Activated CD8-positive, alpha-beta T cell treated with anti-CD3 and anti-CD28 coated beads, Interleukin-2, amount 10 ng/mL, durations not matched to agents 7 days and 5 days (primary cell): ENCODE measurements at places on chromosomes 3 and 15. TPM values are rescaled to one million over a fixed set of nuclear protein-coding genes. Genes with fewer than 3 reads are reported as not detected.

DNA sequence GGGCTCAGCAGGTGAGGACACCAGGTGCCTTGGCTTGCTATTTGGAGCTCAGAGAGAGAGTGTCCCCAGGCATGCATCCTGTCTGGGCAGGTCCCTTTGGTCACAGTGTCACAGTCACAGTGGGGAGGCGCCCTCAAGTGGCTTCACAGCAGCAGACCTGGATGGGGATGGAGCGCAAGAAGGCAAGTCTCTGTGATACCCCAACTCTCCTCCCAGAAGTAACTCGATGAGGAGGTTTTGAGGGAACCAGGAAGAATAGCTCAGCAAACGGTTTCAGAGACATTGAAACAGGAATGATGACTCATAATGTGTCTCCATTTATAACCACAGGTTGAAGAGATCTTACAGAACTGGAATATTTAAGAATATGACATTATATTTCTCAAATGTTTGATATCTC, 66.5 kb upstream of the SH3GL3 start:
- H3K36me3 ChIP-seq: no peaks in the 10 kb centered on the region
- H3K27ac ChIP-seq: no peak overlapping the region
- H3K4me1 ChIP-seq: peaks cover 5% of the 10 kb centered on the region
- DNase-seq: peak; percentile 69
- peaks cover 32% of the 10 kb centered on the region for H3K27me3 ChIP-seq

DNA sequence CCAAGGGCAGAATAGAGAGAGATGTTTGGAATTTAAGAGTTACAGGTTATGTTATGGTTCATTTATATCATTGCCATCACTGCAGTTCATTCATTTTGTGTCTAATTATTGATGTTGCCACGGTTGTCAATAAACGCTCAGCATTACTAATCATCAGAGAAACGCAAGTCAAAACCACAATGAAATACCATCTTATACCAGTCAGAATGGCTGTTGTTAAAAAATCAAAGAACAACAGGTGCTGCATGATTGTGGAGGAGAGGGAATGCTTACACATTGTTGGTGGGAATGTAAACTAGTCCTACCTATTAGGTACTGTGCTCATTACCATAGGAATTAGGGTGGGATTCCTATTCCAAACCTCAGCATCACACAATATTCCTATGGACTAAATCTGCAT, 350.5 kb downstream of the TIGIT start:
- H3K27ac ChIP-seq: no peak overlapping the region
- H3K27me3 ChIP-seq: no peaks in the 10 kb centered on the region
- DNase-seq: no peak

DNA sequence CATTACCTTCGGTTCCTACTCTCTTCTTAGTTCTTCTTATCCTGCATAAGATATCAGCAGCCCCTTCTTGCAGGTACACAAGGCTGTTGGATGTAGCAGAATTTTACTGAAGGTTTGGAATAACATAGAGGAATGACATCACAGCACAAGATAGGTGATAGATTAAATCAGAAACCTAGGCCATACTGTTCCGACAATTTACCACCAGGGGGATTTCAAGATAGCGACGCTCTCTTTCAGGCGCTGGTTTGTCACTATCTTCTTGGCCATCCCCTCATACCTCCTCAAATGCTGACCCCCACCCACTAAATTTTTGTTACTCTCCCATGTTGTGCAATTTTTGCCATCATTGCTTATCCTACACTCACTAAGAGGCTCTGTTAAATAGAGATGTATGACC, 3.5 kb downstream of the SIDT1 start:
- no peak overlapping the region for H3K4me3 ChIP-seq
- H3K4me1 ChIP-seq: peaks cover 50% of the 10 kb centered on the region
- H3K27me3 ChIP-seq: no peaks in the 10 kb centered on the region
- peaks cover 51% of the 10 kb centered on the region for H3K36me3 ChIP-seq
- peak overlapping the region; percentile 4 for H3K27ac ChIP-seq

DNA sequence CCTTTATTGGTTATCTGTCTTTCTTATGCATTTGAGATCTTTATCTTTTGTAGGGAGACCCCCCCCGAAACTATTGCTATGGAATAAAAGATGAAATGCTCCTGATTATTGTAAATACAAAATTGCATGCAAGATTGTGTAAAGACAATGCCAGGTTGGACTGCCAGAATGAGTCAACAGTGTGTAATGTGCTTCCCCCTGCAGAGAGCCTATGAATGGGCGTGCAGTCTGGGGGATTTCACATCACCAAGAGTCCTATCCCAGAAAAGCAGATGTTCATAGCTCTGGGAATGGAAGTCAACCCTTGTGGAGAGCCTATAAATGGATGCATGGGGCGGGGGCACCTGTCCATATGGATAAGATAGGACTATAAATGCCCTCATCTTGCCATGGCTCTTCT, 584.3 kb downstream of the NSUN3 start:
- H3K4me1 ChIP-seq: no peaks in the 10 kb centered on the region
- H3K4me3 ChIP-seq: no peak overlapping the region
- DNase-seq: no peak
- no peak overlapping the region for H3K27ac ChIP-seq
- no peaks in the 10 kb centered on the region for H3K36me3 ChIP-seq
- no peaks in the 10 kb centered on the region for H3K27me3 ChIP-seq

DNA sequence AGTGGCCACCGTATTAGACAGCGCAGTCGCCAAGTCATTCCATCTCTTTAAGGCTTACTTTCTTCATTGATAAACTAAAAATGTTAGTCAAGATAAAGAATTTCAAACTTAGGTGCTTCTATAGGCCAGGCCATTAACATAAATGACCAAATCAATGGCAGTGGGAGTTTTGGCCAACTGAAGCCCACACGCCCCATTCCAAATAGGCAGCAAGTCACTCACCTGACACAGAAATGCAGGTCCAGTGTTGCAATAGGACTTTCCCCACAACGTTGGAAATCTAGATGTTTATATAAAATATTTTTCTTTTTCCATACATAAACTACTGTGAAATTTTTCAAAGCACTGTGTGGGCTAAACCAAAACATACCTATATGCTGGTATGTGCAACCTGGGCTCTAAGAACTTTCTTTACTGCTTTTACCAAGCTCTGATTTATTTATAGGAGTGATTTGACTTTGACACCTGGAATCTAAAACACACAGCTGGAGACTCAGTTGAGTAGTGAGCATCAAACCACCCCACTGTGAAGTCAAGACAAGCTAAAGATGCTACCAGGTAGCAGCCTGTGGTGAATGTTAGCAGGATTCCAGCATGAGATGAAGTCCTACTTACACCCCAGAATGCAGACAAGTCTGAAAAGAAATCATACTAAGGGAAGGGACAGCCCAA, 15.1 kb downstream of the GOLIM4 start:
- peaks cover 9% of the 10 kb centered on the region for H3K4me1 ChIP-seq
- H3K36me3 ChIP-seq: no peaks in the 10 kb centered on the region
- DNase-seq: no peak
- no peak overlapping the region for H3K27ac ChIP-seq

SAMMSON gene
- total RNA-seq: not detected

GRCh38 chr3:94626573-94626972, 563.7 kb downstream of the NSUN3 start:
- DNase-seq: no peak
- H3K4me1 ChIP-seq: no peaks in the 10 kb centered on the region
- no peak overlapping the region for H3K4me3 ChIP-seq
- H3K27ac ChIP-seq: no peak overlapping the region
- no peaks in the 10 kb centered on the region for H3K36me3 ChIP-seq
- H3K27me3 ChIP-seq: no peaks in the 10 kb centered on the region

SLCO2A1 gene
- total RNA-seq: not detected

- H3K27ac ChIP-seq: no peak overlapping the region
Observed at GRCh38 chr3:36813305-36813704, 49.0 kb upstream of the DCLK3 start.

DNA sequence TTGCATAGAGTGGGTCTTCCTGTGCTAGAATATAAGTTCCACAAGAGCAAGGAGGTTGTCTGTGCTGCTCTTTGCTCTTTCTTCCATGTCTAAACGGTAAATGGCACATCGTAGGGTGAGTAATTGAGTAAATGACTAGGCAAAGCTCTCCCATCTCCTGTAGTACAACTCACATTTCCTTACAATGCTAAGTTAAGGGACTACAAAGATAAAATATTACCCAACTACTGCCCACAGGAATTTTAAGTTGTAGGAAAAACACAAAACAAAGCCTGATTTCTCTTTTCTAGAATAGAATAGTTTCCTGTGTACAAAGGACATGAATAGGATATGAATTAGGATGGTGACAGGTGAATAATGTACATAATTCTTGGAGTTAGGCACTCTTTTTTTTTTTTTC, 19.9 kb upstream of the LRIG1 start:
- no peak overlapping the region for H3K4me3 ChIP-seq
- H3K4me1 ChIP-seq: peaks cover 5% of the 10 kb centered on the region
- H3K27me3 ChIP-seq: peaks cover 25% of the 10 kb centered on the region
- H3K27ac ChIP-seq: no peak overlapping the region

INKA1 gene
- total RNA-seq: 2.2 TPM

DNA sequence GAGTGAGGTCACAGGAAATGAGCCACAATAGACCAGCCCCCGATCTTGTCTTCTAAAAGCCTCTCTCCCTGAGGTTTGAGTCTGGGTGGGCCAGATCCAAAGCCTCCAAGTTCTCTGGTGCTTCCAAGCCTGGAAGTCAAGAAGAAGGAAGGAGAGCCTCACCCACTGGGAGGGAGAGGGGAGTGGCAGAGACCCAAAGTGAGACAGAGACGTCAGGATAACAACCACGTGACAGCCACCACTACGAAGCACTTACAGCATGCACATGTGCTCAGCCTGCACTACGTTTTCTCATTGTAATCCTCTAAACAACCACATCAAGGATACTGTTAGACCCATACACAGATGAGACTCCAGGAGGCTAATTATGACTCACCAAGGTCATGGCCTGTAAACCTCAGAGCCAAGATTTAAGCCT, 197.3 kb upstream of the LINGO1 start:
- H3K4me3 ChIP-seq: no peak overlapping the region
- H3K4me1 ChIP-seq: peaks cover 2% of the 10 kb centered on the region
- no peaks in the 10 kb centered on the region for H3K36me3 ChIP-seq
- no peak overlapping the region for H3K27ac ChIP-seq
- no peak for DNase-seq
- no peaks in the 10 kb centered on the region for H3K27me3 ChIP-seq

UROC1 gene
- not detected for total RNA-seq

DNA sequence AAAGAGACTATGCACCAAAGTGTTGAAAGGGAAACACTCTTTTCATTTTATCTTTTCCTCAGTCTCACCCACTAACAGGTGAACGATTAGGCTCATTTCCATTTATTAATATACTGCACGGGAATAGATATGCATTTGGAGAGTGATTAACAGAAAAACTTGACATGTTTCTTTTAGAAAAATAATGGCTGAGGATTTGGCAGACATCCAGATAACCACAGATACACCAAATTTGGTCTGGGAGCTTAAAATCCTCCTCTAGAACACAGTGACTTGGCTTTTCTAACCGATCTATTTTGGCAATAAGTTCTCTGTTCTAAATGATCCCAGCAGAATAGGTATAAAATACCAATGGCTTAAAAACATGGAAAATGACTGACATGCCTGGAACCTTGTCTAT, 459.3 kb upstream of the SGO1 start:
- H3K4me1 ChIP-seq: no peaks in the 10 kb centered on the region
- H3K27me3 ChIP-seq: no peaks in the 10 kb centered on the region
- no peak overlapping the region for H3K27ac ChIP-seq
- H3K36me3 ChIP-seq: no peaks in the 10 kb centered on the region
- no peak overlapping the region for H3K4me3 ChIP-seq

DNA sequence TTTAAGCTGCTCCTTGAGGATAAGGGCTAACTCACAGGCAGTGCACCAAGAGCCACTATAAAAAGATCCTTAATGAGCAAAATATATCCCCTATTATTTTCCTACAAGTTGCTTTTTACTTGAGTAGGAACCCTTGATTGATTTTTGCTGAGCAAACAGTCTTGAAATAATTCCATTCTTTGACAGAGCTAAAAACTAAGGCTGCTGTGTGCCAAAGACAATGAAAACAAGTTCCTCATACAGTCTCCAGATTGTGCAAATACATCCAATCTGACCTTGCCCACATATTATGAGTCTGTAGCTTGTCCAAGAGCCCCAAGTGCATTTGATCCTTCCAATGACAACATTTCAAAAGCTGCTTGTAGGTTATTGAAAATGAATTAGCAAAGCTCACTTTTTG, 15.0 kb downstream of the PRKAR2A start:
- no peaks in the 10 kb centered on the region for H3K4me1 ChIP-seq
- H3K36me3 ChIP-seq: peaks cover 14% of the 10 kb centered on the region
- no peaks in the 10 kb centered on the region for H3K27me3 ChIP-seq
- no peak for DNase-seq
- no peak overlapping the region for H3K27ac ChIP-seq

DNA sequence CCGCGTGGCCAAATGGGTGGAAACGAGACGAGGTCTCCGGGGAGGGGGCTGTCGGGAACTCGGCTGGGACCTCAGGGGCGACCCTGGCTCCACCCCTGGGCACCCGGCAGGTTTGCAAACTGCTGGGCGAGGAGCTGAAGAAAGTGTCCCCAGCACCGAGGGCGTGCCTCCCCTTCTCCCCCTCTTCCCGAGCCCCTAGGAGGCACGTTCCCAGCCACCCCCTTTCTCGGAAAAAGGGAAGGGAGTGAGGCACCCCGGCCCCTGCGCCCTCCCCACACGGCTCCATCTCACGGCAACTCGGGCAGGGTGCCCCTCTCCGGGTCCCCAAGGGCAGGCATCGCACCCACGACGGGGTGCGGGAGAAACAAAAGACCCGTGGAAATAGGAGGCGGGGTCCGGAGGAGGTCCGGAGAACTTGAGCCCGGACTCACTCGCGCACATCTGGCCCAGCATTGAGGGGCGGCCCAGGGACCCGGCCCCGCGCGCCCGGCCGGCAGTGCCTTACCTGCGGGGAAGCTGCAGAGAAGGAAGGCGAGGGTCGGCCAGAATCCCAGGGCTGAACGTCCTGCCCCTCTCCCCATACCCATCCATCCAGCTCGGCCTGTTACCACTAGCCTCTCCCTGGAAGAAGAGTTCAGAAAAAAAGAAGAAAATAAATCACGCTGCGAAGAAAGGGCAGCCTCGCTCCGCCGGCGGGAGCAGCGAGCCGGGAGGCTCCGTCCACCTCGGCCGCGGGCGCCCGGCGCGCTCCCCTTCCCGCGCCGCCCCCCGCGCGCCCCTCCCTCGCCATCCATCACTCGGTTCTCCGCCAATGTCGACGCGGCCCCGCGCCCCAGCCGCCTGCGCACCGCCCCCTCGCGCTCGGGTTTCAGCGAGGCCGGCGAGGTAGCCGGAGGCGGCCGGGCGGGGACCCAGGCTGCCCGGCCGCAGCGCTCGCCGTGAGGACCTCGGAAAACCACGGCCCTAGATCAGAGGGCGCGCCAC, 16.3 kb downstream of the RGMA start:
- H3K27ac ChIP-seq: no peak overlapping the region
- H3K36me3 ChIP-seq: no peaks in the 10 kb centered on the region
- H3K27me3 ChIP-seq: peaks cover 55% of the 10 kb centered on the region
- no peak for DNase-seq

GRCh38 chr3:133443649-133444422, 44.0 kb downstream of the BFSP2 start:
- no peak overlapping the region for H3K4me3 ChIP-seq
- H3K27me3 ChIP-seq: no peaks in the 10 kb centered on the region
- no peak overlapping the region for H3K27ac ChIP-seq
- peaks cover 9% of the 10 kb centered on the region for H3K36me3 ChIP-seq
